ENCODE measurements at places on chromosomes 12 and 14.

DNA sequence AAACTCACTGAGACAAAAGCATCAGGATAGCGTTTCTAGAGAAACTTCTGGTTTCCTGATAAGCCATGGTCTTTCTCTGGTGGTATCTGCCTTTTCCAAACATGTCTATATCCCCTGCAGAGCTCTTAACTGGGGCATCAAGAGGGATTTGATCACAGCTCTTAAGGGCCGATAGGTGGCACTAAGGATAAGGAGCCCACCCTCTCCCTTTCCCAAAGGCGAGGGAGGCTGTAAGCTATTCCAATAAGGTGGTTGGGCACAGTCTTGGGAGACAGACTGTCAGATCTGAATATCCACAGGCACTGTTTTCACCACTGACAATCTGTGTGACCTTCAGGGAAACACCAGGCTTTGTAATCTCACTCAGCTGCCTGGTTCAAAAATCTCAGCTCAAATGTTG, 206.0 kb downstream of the ADGRD1 start:
- no peak for DNase-seq
- no peaks in the 10 kb centered on the region for H3K4me1 ChIP-seq
- no peak overlapping the region for H3K27ac ChIP-seq
- no peaks in the 10 kb centered on the region for H3K27me3 ChIP-seq

DNA sequence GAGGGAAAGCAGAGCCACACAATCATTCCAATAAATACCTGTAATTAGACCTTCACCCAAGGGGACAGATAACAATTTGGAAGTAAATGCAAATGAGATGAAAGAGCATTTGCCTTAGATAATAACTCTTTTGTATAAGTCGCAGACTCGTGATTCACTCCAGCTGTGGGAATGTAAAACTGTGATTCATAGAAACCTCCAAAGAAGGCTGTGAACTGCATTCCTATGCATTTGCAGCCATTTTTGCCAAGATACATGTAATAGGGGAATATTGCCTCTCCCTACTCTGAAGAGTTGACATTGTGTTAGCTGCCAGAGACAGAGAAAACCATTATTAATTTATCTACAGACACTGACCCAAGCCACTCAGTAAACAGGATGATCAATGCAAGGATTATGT, 181.9 kb upstream of the ARHGAP5 start:
- H3K36me3 ChIP-seq: no peaks in the 10 kb centered on the region
- H3K27ac ChIP-seq: no peak overlapping the region
- H3K4me3 ChIP-seq: no peak overlapping the region
- H3K27me3 ChIP-seq: no peaks in the 10 kb centered on the region

- peaks cover 19% of the 10 kb centered on the region for H3K36me3 ChIP-seq
- H3K27me3 ChIP-seq: no peaks in the 10 kb centered on the region
- H3K27ac ChIP-seq: peak overlapping the region; percentile 86
- no peak for DNase-seq
- peaks cover 62% of the 10 kb centered on the region for H3K4me1 ChIP-seq
Measured at GRCh38 chr12:49664591-49665239, 41.4 kb downstream of the PRPF40B start.

- no peak overlapping the region for H3K4me3 ChIP-seq
- no peaks in the 10 kb centered on the region for H3K27me3 ChIP-seq
- H3K4me1 ChIP-seq: no peaks in the 10 kb centered on the region
- no peak overlapping the region for H3K27ac ChIP-seq
- no peaks in the 10 kb centered on the region for H3K36me3 ChIP-seq
- no peak for DNase-seq
Measured at GRCh38 chr14:53006931-53007562, 56.2 kb upstream of the FERMT2 start.

GRCh38 chr12:54411391-54412241, 7.5 kb downstream of the ITGA5 start:
- H3K36me3 ChIP-seq: no peaks in the 10 kb centered on the region
- no peak overlapping the region for H3K27ac ChIP-seq
- H3K4me1 ChIP-seq: peaks cover 16% of the 10 kb centered on the region
- H3K27me3 ChIP-seq: no peaks in the 10 kb centered on the region

DNA sequence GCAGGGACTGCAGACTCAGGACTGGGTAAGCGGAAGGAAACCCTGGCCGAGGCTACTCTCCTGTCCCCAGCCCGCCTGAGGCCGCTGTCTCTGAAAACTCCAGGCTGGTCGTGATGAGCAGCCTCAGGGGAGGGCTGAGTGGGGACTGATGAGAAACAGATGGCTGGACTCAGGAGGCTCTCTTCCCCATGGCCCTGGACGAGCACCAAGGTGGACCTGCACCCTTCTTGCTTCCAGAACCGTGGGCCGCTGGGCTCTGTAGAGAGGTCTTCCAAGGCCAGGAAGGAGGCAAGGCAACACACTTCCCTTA, 1.1 kb downstream of the TEX22 start:
- H3K27ac ChIP-seq: peak overlapping the region; percentile 84
- peaks cover 12% of the 10 kb centered on the region for H3K36me3 ChIP-seq
- peak overlapping the region; percentile 88 for H3K4me3 ChIP-seq
- no peaks in the 10 kb centered on the region for H3K27me3 ChIP-seq
- no peak for DNase-seq

DNA sequence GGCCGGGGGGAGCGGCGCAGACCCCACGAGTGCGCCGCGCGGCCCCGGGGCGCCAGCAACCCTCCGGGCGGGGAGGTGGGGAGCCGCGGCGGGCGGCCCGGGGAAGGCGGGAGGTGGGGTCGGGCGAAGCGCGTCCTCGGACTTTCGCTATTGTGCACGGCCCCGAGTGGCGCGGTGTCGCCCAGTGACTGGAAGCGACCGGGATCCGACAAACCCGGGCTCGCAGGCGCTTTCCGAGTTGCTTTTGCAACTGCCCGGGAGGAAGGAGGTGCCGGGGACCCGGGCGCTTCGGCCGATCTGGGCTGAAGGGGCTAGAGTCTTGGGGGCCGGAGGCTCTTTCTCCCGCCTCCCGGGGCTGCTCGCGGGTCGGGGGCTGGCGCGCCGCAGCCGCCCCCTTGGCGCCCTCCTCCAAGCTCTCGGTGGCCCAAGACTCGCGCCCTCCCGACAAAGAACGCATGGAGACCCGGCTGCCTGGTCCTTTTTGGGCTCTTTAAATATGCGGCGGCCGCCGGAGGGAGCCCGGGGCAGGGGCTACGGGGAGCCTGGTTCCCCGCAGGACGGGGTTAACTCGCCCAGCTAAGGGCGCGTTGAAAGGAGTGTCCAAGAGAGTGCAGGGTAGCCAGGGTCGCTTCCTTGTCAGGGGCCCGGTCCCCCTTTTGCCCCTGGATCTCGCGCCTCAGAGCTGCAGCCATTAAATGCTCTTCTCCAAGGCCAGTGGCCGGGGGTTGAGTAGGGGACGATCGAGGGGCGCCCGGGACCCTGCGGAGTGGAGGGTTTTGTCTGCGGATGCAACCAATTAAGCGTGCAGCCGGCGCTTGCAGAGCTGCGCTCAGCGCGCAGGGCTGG, 1.4 kb downstream of the HMGA2 start:
- peak overlapping the region; percentile 50 for H3K4me3 ChIP-seq
- H3K27ac ChIP-seq: no peak overlapping the region
- DNase-seq: no peak
- H3K4me1 ChIP-seq: no peaks in the 10 kb centered on the region
- H3K27me3 ChIP-seq: peaks cover 13% of the 10 kb centered on the region

GRCh38 chr12:59076622-59077021, 156.3 kb upstream of the LRIG3 start:
- no peaks in the 10 kb centered on the region for H3K36me3 ChIP-seq
- DNase-seq: no peak
- no peak overlapping the region for H3K27ac ChIP-seq
- H3K27me3 ChIP-seq: no peaks in the 10 kb centered on the region
- H3K4me1 ChIP-seq: no peaks in the 10 kb centered on the region

GRCh38 chr14:31560759-31561154, 447 bp upstream of the NUBPL start:
- no peak for DNase-seq
- no peaks in the 10 kb centered on the region for H3K27me3 ChIP-seq
- H3K4me1 ChIP-seq: no peaks in the 10 kb centered on the region
- no peak overlapping the region for H3K27ac ChIP-seq

GRCh38 chr12:47772094-47772660, 861 bp upstream of the SLC48A1 start:
- peaks cover 17% of the 10 kb centered on the region for H3K4me1 ChIP-seq
- H3K27me3 ChIP-seq: no peaks in the 10 kb centered on the region
- H3K36me3 ChIP-seq: no peaks in the 10 kb centered on the region
- no peak for DNase-seq
- H3K4me3 ChIP-seq: no peak overlapping the region

DNA sequence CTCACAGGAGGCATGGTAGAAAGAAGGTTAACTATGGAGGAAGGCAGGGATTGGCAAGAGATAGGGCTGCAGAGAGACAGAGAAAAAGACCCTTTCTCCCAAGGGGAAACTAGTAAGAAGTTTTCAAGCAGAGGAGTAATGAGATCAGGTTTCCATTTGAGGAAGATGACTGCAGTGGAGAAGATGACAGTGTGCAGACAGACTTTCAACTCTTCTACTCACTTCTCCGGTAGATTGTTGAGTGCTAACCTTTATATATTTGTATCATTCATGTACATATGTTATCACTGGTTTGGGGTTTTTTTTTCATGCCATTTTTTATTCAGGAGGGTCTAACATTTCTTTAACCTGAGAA, 5.9 kb upstream of the B3GNT4 start:
- H3K27ac ChIP-seq: no peak overlapping the region
- no peaks in the 10 kb centered on the region for H3K4me1 ChIP-seq
- H3K36me3 ChIP-seq: no peaks in the 10 kb centered on the region
- DNase-seq: no peak
- no peak overlapping the region for H3K4me3 ChIP-seq

- H3K27ac ChIP-seq: no peak overlapping the region
- H3K36me3 ChIP-seq: no peaks in the 10 kb centered on the region
- H3K27me3 ChIP-seq: no peaks in the 10 kb centered on the region
- no peaks in the 10 kb centered on the region for H3K4me1 ChIP-seq
- no peak for DNase-seq
- H3K4me3 ChIP-seq: no peak overlapping the region
Measured at GRCh38 chr14:82067221-82067875, 533.7 kb upstream of the SEL1L start.

GRCh38 chr12:46461459-46461858, 88.9 kb upstream of the SLC38A2 start:
- H3K4me1 ChIP-seq: peaks cover 22% of the 10 kb centered on the region
- no peak overlapping the region for H3K4me3 ChIP-seq
- H3K27me3 ChIP-seq: no peaks in the 10 kb centered on the region
- no peaks in the 10 kb centered on the region for H3K36me3 ChIP-seq
- DNase-seq: no peak

DNA sequence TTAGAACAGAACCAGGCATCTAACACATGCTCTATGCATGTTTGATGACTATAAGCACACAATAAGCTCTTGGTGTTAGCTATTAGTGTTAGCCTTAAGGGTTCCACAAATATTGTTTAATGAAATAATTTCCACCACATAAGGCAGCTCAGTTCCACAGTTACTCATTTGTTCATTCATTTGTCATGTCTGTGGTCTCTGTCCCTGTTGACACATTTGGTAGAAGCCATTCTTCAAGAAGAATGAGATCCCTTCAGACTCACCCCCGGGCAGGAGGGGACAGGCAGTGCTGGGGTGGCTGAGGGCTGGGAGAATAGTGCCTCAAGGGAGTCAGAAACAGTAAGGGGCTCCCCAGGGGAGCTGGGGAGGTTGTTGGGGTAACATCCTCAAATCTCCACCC, 3.7 kb upstream of the FAIM2 start:
- H3K27ac ChIP-seq: no peak overlapping the region
- no peaks in the 10 kb centered on the region for H3K36me3 ChIP-seq
- no peak for DNase-seq
- peaks cover 8% of the 10 kb centered on the region for H3K27me3 ChIP-seq

DNA sequence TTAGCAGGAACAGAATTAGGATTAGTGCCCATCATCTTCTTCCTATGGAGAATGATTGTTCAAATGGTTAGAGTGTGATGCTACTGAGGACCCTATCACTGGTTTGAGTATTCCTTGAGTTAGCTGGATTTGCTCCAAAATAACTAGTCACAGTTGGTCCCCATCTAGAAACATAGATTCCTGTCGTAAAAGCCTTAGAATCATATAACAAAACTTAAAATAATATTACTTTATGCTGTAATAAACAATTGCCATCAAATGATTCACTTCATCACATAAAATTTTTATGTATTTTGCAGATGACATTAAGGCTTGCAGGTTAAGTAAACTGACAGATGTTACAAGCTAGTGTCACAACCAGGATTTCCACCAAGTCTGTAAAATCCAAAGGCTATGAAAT, 209.8 kb downstream of the CCER1 start:
- no peak for DNase-seq
- no peak overlapping the region for H3K27ac ChIP-seq
- H3K4me3 ChIP-seq: no peak overlapping the region
- no peaks in the 10 kb centered on the region for H3K27me3 ChIP-seq

Data from GM12878 (cell line).